Activated T-cell treated with anti-CD3 and anti-CD28 coated beads for 24 hours (primary cell): ENCODE measurements at places on chromosomes 7 and 10.
A peak's percentile ranks its signal among the peaks of the same experiment; 100 is the strongest.

- DNase-seq: no peak
Measured at GRCh38 chr7:70660154-70660818, 471.7 kb upstream of the GALNT17 start.

- no peak for DNase-seq
Measured at GRCh38 chr7:4734587-4735345, 40.7 kb upstream of the AP5Z1 start.

DNA sequence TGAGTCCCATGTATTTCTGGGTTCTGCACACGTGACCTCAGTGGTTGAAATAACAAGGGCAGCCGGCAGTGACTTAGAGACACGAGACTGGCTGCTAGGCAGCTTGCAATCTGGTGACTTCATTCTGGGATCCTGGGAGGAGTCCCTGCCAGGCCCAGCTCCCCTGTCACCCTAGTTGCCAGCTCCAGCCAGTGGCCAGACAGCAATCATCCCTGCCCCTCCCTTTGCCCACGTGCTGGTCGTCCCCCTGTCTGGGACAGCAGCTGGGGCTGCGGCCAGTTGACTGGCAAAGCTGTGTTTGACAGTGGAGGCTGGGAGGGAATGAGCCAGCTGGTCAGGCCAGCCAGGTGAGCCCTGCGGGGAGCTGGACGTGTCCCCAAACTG lies 30.0 kb downstream of the ADGRA1 start:
- no peak for DNase-seq

DNA sequence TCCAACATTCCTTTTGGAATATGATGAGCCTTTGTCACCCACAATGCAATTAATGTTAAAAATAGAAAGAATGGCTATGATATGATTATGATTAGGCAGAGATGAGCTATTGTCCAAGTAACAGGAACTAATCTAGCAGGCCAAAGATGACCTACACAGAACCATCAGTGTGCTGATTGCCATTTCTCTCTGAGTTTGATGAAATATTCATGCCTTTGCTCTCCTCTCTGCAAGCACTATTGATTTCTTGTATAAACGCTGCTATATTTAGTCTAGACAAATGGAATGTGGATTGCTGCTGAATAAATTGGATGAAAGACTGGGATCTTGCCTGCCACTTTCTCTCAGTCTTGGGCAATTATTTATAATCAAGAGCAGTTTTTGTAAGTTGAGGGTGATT lies 85.4 kb downstream of the HDAC9 start:
- no peak for DNase-seq

GRCh38 chr10:133262696-133263095 lies 14.0 kb downstream of the ADAM8 start:
- no peak for DNase-seq

DNA sequence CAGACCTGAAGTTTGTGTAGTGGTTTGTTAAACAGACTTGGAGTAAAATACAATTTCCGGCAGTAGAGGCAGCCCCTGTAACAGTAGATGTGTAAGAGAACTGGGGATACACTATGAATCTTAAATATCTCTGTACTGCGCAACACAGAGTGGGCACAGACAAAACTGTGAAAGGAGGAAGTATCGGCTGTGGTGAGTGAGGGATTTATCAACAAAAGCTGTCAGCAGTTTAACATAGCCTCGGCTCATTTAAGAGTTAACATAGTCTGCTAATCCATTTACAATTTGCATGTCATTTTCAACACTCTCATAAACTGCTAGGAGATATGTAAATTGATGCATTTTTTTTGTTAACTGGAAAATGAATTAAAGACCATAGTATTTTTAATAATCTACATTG lies 225.2 kb downstream of the ZWINT start:
- DNase-seq: no peak

DNA sequence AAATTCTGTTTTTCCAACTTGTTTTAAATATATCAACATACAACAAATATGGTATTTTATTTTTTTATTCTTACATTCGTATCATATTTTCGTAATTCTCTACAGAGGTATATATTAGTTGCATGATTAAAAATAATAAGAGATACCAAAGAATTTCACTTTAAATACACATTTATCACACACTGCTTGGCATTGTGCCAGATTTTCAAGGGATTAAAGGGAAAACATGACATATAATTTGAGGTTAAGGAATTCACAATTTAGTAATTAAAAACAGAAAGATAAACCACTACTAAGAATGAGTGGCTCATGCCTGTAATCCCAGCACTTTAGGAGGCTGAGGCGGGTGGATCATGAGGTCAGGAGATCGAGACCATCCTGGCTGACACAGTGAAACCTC lies 484.7 kb upstream of the SORCS1 start:
- no peak for DNase-seq

DNA sequence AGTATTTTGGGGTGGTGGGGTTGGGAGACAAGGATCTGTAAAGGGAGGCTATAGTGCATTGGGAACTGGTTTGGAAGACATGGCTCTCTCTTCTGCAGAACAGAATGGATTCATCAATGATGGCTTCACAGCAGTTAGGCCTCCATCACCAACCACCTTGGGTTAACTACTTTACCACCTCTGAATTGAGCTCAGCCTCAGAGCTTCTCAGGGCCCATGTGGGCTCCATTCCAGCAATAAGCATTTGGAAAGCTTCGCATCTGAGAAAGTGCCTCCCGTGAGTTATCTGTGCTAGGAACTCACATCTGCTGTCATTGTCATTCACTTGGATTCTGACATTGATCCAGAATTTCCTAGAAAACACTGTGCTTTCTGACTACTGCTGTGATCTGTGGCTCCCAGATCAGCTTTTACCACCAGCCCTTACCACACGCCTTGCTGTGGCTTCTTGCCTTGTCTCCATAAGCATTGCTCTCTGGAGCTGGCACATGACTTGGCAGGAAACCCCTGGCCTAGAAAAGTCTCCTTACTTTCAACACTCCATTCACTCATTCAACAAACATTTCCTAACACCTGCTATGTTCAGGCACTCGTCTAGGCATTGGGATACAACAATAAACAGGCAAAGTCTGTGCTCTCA lies 70.7 kb upstream of the ADO start:
- DNase-seq: no peak

DNA sequence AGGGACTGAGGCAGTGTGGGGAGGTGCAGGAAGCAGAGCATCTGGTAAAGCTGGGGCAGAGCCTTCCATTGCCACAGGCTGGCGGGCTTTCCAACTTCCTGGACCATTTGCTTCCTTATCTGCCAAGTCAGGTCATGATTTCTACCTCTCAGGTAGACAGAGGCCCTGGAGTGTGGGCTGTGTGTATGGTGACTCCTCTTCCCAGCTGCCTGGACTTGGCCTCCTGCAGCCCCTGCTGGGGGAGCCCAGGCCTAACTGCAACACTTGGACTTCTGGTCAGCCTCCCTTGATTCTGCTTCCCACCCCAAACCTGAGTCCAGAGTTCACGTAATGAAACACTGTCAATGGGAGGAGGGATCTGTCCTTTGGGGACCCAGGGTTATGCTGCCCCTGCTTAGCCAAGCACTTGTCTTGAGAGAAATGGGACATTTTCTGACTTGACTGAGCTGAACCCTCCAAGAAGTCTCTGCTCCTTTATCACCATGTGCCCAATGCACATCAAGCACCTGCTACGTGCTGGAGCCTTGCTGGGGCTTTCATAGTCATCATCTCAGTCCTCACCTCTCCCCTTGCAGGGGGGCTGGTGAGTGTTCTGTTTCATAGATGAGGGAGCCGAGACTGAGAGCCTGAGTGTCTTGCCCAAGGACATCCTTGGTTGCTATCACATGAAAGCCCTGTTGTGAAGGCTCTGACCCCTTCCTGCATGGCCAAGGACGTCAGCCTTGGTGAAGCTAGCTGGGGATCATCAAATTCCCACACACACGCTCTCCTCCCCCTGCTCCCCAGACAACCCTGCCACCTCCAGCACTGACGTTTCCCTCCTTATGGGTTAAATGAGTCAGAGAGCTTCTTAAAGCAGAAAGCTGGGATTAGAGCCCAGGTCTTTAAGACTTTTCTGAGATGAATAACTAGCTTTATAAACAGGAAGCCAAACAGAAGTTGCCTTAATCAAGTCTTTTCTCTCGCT lies 3.4 kb downstream of the CLEC2L start:
- no peak for DNase-seq

- DNase-seq: no peak
Measured at GRCh38 chr10:79258894-79259293, 88.4 kb upstream of the PPIF start.

GRCh38 chr7:44149571-44150465 lies 8.7 kb upstream of the MYL7 start:
- no peak for DNase-seq

- DNase-seq: no peak
Measured at GRCh38 chr7:837001-837400, 4.7 kb downstream of the SUN1 start.

DNA sequence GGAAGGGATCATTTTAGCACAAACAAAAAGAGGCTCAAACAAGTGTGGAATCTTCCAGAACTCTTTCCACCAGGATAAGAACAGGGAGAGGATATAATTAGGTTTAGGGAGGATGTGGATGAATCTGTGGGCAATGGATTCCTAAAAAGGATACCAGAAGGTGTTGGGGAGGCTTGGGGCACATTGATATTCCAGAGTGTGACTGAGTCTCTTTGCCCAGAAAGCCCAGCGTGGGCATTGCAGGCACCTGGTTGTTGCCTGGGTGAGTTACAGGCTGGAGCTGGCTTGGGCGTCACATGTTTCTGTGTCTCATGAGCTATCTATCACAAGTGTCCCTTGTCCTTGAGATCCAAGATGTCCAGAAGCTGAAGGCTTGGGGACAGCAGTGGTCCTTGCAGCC lies 3.3 kb downstream of the COL26A1 start:
- no peak for DNase-seq

GRCh38 chr10:33559105-33559504 lies 224.6 kb upstream of the NRP1 start:
- DNase-seq: no peak

GRCh38 chr7:108138911-108139310 lies 8.8 kb upstream of the LAMB4 start:
- no peak for DNase-seq

DNA sequence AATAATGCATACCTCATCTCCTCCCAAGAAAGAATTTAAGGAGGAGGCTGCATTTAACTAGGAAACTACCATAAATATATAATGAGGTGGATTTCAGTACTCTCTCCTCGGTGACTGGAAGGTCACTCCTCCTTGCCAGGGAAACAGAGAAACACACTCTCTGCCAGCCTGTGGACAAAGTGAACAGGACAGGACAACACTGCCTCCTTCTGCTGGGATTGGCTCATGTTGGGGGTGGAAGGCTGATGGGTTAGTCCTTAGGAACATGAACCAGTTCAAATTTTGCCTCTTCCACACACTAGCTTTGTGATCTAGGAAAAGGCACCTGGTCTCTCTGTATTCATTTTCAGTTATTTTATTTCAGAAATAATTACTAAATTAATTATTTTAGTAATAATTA lies 50.6 kb upstream of the STEAP4 start:
- DNase-seq: no peak

DNA sequence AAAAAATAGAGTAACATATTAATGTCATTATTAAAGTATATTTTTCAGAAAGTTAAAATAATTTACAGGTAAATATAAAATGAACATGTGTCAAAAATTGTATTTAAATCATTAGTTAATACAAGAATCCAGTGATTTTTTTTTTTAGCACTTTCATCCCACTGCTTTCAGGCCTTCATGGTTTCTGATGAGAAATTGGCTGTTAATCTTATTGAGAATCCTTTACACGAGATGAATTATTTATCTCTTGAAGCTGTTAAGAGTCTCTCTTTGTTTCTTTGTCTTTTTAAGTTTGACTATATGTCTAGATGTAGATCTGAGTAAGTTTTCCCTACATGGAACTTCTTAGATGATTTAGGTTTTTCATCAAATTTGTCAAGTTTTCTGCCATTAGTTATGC lies 578.5 kb upstream of the KCND2 start:
- DNase-seq: no peak

DNA sequence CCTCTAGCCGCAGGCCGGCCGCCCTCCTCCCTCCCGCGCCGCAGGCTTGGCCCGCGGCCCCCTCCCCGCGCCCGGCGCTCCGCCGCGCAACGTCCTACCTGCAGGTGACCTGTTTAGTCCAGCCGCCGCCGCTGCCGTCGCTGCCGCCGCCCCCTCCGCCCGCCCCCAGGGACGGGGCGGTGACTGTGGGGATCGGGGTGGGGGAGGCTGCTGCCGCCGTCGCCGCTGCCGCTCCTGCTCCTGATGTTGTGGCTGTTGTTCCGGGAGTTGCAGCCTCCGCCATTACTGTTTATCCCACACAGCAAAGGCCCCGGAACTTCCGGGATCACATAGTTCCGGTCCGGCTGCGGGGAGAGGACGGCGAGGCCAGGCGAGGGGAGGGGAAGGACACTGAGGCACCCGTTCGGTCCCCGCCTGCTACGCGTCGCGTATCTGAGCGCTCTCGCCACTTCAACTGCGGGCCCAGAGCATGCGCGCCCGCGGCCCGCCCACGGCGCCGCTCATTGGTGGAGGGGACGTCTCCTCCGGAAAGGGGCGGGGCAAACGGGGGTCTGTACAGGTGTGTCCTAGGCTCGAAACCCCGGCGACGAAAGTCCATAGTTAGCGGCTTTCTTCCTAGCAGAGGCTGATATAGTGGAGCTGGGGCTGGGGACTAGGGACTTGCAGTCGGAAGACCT lies at the start of gene MKRN1:
Gene MKRN1, minus strand, starts transcription at position 444 of the 677 bp plus-strand sequence. Its CDS starts 161 bp downstream, at position 283.
- peak; percentile 91 for DNase-seq

GRCh38 chr7:33936503-33936902 lies 31.2 kb downstream of the BMPER start:
- DNase-seq: no peak

GRCh38 chr7:117875566-117875965 lies 2.3 kb upstream of the CTTNBP2 start:
- DNase-seq: no peak

GRCh38 chr7:55970561-55970960 lies 6.2 kb downstream of the NIPSNAP2 start:
- no peak for DNase-seq

GRCh38 chr7:132390705-132391104 lies 185.6 kb downstream of the PLXNA4 start:
- DNase-seq: no peak

GRCh38 chr10:103153302-103154197 lies 39.5 kb downstream of the NT5C2 start:
- no peak for DNase-seq

DNA sequence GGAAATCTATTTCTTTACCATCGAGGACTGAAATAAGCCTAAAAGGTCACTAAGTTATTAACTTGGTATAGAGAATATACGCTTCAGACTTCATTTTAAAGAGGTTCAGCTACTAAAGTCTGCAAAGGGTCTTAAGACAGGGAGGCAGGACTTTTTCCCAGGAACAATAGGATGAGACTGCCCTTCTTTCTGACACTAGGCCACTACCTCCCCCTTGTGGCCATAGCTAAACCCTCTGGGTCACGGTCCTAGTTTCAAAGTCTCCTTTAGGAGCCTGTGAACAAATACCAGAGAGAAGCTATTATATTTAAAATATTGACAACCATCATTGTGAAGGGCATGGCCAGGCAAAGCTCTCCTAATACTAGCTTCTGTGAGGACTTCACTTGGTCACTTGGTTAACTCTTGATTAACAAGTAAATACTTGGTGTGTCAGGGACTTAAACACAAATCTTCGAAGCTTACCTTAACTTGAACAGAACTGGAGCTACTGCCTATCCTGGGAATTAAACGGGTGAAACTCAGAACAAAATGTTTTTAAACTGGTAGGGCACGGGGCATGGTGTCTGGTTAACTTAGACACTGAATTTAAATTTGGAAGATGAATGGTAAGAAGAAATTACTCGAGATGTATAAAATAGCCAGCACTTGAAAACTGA lies 75.6 kb downstream of the CCDC6 start:
- peak; percentile 7 for DNase-seq
